ENCODE measurements at places on chromosomes 12 and 14. TPM values are rescaled to one million over a fixed set of nuclear protein-coding genes. Genes with fewer than 3 reads are reported as not detected.

Gene AVPR1A
- total RNA-seq: 1.9 TPM

Gene RACGAP1
- total RNA-seq: 14.5 TPM

Gene TSPAN19
- not detected for total RNA-seq

Gene CCDC88C
- total RNA-seq: 0.10 TPM

Gene OR4E1
- not detected for total RNA-seq

Gene SLC5A8
- total RNA-seq: not detected

Gene DIO2
- total RNA-seq: 18.7 TPM

Gene OR4K1
- total RNA-seq: not detected

Data from smooth muscle cell of the pulmonary artery (primary cell).